NCI-H510A treated with DMSO at 0.1 percent for 48 hours (cell line): ENCODE measurements at places on chromosomes 12 and 14.

DNA sequence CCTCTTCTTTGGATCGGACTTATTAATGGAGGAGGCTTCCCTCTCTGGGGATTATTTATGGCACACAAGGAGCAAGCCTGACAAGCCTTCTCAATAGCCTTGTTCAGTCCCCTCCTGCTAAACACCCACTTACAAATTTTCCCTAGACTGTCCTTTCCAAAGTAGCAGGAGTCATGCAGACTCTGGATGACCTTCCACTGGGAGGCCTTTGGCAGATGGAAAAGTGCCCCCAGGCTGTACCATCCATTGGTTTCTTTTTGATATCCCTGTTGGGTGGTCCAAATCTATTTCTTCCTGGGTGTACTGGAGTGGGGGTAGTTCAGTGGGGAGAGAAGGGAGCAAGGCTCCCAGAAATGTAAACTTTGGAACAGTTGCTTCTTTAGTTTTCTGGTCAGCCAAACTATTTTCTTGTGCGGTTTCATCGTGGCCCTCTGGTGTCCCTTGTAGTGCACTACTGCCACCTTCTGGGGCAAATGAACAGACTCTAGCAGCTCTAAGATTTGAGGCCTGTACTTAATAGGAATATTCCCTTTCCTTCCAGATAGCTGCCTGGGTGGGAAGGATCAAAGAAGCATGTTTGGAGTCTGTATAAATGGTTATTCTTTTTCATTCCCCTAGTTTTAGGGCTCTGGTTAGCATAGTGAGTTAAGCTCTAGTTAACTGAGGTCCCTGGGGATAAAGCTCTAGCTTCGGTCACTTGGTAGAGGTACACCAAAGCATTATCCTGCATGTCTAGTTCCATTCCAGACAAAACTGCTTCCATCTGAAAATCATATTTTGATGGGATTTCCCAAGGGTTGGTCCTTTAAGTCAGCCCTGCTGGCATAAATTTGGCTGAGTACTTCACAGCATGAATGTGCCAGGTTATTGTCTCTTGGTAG, 409.5 kb downstream of the SLC6A15 start:
- peak; percentile 43 for DNase-seq

DNA sequence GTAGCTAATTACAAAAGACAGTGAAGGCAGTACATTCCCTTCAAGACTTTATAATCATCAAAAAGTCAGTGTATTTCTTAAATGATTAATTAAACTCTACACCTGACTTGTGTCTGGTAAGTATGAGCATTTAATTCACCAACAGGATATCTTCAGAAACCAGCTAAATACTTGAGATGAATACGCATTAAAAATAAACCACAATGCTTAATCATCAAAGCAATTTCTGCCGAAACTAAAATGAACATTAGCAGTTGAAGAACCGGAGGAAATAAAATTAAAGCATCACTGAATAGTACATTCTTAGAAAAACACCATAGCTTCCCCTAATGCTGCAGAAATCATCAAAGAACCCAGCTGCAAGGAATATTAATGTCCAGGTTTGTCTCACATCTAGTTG, 32.7 kb downstream of the SLC25A21 start:
- no peak for DNase-seq

DNA sequence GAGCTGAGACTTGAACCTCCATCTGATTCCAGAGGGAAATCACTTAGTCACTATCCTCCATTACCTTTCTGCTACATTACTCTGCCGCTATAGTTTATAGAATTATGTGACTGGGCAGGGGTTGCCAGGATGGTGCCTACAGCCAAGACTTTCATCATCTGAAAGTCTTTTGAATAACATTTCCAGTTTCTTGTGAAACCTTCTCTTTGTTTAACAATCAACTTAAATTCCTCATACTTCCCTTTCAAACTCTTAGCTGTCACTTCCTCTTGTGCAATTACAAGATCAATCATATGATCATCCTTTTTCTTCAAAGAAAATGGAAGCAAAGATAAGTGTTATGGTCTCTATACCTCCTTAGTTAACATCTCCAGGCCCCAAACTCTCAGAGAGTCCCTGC, 25.4 kb upstream of the PELI2 start:
- DNase-seq, result no peak

DNA sequence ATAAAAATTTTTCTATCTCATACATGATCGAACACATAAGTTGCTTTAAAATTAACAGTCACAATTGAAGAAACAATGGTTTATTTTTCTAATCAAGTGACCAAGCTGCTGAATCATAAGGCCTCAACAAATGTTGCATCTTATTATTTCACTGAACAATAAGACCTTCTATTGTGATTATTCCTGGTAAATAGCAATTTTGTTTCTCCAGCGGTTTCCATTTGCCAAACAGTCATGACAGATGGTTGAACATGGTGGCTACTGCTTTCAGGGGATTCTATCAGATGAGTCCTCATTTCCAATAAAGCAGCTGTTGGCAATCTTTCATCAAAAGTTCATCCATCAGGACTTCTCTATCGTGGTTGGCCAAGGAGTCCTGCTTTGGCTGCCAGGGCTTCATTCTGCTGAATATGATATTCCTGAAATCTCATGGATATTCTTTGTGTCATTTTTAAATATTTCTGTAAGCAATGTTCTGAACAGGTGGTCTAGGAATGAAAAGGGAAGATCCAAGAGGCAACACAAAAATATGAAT, 13.0 kb downstream of the TOMM20L start:
- DNase-seq, result no peak

DNA sequence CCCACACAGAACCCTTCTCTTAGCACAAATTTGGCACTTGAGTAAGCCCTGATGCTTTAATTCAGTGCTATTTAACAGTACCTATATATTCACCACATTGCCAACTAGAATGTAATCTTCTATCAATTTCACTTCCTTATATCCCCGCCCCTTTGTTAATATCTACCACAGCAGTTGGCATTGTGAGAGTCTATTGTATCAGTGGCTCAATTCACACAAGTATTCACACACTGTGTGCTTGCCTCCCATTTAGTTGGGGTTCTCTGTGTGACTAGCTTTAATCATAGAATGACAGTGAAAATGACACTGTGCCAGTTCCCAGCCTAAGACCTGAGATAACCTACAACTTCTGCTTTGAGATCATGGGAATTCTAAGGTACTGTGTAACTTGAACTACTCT, 103.1 kb downstream of the SEC23A start:
- no peak for DNase-seq

GRCh38 chr12:41344776-41345470, 156.8 kb downstream of the PDZRN4 start:
- DNase-seq, result no peak

- no peak for DNase-seq
Observed at GRCh38 chr14:102200690-102201352, 61.1 kb downstream of the WDR20 start.

- no peak for DNase-seq
Observed at GRCh38 chr12:62684570-62685295, 218.1 kb downstream of the MON2 start.

DNA sequence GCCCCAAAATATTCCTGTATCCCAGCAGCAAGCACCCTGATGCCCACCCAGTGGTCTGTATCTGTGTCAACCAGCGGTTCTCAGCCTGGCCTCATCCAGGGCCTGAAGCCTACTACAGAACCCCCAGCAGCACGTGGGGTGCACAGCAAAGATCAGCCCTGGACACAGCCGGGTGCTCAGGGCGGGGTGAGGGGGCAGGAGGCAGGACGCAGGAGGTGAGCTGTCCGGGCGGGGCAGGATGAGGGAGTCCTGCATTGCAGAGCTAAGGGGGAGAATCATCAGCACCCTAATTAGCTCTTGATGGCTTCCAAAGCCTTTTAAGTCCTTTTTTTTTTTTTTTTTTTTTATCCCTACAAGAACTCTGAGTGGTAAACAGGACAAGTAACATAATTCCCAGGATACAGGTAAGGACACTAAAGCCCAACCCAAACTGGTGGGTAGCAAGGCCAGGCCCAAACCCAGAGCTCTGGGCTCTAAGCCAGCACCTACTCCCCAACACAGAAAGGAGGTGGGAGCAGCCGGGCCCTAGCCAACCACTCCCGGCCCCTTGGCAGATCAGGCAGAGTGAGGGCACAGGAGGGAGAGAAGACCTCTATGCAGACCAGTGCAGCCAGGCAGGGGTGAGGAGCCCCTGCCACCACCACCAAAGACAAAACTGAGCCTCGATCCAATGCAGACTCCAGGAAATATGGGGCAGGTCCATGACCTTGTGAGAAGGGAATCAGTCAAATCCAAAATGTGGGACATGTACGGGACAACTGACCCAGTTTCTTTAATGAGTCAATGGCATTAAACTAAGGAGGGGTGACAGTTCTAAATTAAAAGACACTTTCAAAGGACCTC, 32.3 kb upstream of the EIF5 start:
- DNase-seq, result no peak

GRCh38 chr12:113136128-113136989, 798 bp upstream of the RASAL1 start:
- peak; percentile 83 for DNase-seq

DNA sequence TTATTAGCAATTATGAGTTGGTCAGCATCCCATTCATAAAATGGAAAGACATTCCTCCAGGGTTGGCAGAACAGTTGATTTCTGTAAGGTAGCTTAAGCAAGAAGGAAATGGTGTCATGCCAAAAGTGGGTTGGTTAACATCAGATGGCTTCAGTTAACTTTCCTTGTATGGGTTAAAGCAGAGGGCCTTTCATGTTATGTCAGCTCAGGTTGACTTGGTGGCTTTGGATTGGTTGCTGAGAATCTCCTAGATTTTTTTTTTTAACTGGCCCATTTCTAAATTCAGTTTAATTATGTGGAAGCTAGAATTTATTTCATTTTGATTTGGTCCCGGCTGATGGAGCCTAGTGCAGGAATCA, 87.8 kb downstream of the BBS10 start:
- no peak for DNase-seq

DNA sequence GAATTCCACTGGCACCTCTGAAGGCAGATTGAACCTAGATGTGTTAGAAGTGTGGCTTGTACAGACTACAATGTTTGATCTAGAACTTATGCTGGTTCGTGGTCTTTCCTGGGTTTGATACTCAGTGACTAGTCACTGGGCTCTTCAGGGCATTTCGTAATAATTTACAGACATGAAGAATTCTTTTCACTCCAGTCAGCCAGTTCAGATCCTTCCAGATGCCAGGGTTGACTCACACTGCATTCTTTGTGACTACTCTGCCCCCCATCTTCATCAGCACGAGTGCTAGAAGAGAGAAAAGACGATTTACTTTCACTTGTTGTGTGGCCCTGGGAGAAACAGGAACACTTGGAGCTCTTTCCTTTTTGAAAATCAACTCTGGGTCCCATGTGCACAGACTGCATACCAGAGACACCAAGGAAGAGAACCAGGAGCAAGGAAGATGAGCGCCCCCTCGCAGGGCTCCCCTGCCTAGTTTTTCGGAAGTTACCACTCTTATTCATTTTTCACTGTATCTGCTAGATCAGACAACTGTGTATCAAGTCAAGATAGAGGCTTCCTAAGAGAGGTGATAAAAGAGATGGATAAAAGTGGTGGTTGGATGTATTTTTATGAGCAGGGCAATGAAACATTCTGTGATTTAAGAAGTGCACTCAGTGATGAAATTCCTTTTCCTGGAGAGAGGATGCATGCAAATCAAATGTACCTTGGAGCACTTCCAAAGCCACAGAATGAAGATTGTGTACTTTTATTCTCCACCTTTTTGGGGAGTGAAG, 33.5 kb upstream of the EVL start:
- no peak for DNase-seq

DNA sequence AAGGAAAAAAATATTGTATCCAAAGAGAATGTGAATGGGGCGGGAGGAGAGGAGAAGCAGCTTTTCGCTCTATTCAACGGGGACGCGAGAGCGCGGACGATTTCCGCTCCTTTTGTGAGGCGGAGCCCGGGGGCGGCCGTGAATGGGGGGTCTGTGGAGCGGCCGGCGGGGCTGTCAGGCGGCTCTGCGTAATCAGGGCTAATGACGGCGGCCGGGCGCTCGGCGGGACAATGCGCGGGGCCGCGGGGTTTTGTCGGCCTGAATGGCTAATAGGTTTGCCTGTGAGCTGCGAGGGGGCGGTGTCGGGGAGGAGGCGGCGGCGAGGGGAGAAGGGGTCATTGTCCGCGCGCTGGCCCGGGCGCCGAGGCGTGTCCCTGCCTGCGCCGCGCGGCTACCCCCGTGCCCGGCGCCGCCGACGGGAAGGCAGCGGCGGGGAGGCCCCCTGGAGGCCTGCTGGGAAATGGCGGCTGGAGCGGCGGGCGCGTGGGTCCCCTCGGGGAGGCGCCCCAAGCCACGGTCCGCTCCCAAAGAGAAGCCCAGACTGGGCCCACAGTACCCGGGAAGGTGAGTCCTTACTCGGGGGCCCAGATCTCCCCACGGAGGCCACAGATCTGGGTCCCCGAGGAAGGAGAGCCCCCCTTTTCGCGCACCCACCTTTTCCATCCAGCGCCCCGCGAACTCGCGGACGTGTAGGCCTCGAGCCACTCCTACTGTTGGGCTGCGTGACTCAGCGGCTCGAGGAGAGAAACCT, 6.0 kb downstream of the SIX6 start:
- DNase-seq, result peak; percentile 54

GRCh38 chr12:3965046-3965445, 91.8 kb upstream of the PARP11 start:
- DNase-seq, result no peak

- peak; percentile 62 for DNase-seq
Observed at GRCh38 chr14:70622111-70622712, 19.5 kb upstream of the TTC9 start.

DNA sequence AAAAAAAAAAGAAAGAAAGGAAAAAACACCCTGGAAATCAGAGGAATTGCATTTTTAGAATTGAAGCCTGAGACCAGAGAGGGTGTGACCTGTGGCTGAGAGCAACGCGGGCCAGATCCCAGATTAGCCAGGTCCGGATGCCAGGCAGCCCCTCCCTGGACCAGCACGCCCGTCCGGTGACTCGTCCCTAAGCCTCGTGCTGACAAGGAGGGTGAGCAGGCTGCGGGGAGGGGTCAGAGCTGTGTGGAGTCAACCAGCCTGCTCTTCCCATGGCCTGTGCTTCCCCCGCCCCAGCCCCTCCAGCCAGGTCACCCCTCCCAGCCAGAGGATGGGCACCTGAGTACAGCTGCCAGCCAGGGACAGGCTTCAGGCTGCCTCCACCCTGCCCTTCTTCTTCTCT, 4.2 kb upstream of the KLC1 start:
- DNase-seq, result peak; percentile 63

DNA sequence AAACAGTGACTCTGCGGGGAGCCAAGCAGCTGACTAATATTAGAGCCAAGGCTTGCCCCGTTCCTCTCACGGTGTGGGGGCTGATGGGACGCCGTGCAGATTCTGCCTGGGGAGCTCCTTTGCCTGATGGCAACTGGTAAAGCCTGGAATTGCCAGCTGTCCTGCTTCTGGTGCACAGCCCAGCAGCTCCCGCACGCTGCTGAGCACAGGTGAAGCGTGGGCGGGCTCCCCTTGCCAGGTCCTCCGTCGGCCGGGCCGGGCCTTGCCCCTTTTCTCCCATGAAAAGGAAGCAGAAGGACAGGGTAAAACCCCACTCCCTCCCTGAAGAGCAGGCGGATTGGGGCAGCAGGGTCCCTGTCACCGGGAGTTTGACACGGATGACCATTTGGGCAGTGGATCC, 79.0 kb downstream of the WDR20 start:
- no peak for DNase-seq

- DNase-seq, result no peak
Observed at GRCh38 chr12:76255692-76256091, 92.5 kb downstream of the BBS10 start.
